ENCODE measurements at places on chromosomes 11 and 22.

GRCh38 chr22:40463017-40463631 lies 92.7 kb downstream of the SGSM3 start:
- DNase-seq: peak; percentile 7

GRCh38 chr11:35376613-35377012 lies 42.7 kb downstream of the SLC1A2 start:
- no peak for DNase-seq

DNA sequence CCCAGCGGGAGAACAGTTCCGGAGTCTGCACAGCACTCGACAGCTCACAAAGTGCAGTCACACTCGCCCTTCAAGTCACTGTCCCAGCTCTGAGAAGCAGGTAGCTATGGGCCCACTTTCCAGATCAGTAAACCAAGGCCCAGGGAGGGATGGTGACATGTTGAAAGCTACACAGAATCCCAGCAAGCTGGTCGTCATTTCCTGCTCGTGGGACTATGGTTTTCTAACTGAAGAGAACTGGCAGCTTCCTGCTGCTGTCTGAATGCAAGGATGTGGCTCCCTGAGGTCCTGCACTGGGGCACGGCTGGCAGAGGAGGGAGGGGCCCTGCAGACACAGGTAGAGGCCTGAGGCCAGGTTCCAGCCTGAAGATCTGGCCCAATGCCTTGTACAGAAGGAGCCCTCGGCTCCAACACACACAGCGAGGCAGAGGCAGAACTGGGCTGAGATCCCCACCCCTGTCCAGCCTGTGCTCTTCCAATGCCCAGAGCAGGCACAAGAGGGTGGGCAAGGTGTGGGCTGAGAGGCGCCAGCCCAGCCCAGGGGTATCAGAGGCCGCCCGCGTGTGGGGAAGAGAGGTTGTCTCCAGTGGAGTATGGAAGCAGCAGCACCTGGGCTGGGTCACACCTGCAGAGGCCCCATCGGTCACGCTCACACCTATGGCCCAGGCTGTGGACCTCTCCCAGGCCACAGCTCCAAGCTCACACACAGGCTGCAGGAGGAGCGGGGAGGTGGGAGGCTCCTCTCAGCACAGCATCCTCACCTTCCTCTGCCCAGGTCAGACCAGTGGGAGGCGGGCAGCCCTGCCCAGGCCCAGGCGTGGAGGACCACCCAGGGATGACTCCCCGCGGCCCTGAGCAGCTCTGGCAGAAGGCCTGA lies 119.2 kb downstream of the PHF21B start:
- no peak for DNase-seq

DNA sequence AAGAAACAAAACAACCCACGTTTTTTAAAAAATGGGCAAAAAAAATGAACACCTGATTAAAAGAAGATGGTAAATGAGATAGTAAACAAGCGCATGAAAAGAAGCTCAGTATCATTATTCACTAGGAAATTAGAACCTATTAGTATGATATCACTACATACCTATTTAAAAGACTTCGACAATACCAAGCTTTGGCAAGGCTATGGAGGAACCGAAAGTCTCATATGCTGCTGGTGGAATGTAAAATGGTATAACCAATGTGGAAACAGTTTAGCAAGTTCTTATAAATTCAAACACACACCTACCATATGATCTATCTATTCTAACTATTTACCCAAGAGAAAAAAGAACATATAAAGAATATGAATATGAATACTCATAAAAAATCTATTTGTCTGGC lies 143.8 kb downstream of the APOL5 start:
- no peak for DNase-seq

DNA sequence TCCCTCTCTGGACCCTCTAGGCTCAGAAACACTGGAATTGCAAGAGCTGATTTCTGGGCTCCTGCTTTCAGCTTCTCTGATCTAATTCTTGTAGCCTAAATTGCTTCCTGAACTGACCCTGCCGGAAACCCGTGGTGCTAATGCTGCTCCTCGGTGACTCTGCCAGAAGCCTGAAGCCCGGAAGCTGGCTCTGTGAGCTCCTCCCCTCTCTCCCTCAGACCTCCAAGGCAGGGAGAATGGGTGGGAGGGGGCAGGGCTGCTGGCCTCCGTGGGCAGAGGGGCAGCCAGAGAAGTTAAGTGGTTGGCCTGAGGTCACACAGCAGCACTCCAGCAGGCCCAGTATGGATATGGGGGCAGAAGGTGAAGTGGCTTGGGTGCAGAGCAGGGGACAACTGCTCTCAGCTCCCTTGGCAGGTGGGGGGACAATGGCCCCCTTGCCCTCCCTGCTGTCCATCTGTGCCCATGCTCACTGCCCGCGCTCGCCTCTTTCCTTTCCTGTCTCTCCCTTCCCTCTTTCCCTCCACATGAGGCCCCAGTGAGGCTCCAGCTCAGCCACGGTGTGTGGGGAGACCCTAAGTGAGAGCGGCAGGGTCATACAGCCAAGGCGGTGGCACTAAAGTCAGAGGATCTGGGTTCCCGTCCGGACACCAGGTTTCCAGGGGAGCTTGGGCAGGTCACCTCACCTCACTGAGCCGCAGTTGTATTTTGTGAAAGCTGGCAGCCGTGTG lies 16.2 kb downstream of the CAPN5 start:
- no peak for DNase-seq

DNA sequence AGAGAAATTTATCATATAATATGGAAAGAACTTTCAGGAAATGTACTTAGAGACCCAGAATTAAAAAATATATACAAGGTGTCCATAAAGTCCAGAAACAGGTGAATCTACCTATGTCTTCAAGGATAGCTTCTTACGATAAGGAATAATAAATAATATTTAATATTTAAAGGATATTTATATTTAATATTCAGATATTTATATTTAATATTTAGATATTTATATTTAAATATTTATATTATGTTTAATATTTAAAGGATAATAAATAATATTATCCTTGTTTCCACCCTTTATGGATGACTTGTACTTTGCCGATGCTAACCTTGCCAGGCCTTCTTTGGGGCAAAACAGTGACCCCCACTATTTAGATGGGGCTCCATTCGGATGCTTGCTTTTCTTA lies 169.5 kb upstream of the CADM1 start:
- DNase-seq: no peak

DNA sequence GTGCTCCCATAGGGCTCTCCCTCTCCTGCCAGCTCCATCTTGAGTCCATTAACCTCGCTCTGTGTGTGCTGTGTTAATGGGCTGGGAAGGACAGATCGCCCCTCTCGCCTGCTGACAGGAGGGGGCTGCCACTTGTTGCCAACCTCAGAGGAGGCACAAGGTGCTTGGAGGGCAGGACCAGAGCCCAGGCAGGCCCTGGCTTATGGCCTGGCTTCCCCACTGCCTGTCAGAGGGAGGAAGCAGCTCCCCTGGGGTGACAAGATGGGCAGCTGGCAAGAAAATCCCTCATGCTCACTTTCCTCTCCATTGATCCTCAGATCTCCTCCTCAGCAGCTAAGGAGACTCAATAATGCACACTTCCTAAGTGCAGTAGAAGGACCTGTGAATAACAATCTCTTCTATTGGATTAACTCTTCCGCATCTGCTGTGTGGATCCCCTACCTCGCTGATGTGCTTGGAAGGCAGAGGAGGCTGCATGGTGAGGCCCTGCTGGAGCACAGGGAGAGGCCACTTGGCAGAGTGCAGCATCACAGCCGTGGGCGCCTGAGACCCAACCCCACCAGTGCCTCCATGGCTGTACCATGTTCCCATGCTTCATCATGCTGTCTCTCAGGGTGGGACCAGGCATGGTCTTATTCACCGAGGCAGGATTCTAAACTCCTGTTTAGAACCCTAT lies 70.3 kb downstream of the TRIM29 start:
- no peak for DNase-seq

- DNase-seq: no peak
Measured at GRCh38 chr11:10641912-10642697, 51.5 kb downstream of the IRAG1 start.

DNA sequence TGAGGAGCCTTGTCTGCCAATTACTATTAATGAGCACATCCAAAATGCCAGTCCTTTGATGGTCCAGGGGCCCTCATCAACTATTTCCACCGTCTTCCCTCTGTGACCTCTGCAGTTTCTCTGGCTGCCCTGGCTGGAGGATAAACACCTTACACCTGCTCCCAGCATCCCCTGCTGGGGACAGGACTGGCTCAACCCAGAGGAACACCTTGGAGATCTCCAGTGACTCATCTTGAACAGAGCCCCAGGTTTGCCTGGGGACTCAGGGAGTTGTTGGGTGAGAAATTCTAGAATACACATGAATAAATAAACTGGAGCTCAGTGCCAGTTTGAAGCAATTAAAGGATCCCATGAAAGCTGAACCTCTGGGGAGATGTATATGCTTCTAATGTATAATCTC lies 24.0 kb upstream of the ELF5 start:
- DNase-seq: no peak

DNA sequence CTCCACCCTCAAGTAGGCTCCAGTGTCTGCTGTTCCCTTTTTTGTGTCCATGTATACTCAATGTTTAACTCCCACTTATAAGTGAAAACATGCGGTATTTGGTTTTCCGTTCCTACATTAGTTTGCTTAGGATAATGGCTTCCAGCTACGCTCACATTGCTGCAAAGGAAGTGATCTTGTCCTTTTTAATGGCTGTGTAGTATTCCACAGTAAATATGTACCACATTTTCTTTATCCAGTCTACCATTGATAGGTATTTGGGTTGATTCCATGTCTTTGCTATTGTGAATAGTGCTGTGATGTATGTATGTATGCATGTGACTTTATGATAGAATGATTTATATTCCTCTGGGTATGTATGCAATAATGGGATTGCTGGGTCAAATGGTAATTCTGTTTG lies 144.6 kb downstream of the BRD1 start:
- no peak for DNase-seq

DNA sequence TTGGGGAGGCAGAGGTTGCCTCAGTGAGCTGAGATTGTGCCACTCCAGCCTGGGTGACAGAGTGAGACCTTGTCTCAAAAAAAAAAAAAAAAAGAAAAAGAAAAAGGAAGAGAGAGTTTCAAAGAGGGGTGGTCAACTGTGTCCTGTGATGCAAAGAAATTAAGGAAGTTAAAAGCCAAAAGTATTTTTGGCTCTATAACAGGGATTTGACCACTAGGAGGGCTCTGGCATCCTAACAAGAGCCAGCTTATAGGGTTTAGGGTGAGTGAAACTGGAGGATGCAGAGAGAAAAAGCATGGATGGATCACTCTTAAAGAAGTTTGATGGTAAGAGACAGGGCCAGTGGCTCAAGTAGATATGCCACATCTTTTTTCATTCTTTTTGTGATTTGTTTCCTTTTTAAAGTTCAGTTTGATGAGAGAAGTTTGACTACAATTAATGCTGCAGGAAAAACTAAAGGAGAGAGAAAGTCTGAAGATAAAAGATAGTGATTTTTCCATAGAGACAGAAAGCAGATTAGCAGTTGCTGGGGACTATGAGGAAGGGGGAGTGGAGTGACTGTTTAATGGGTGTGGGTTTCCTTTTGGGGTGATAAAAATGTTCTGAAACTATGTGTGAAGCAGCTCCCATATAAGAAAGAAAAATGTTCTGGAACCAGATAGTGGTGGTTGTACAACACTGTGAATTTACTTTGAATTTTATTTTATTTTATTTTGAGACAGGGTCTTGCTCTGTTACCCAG lies 11.1 kb upstream of the MICAL2 start:
- DNase-seq: no peak

Measured in midbrain (tissue), 1 donor.